AML-193 (cell line): ENCODE measurements at places on chromosomes 1 and 21.

GRCh38 chr21:35563885-35564451, 496.4 kb downstream of the SETD4 start:
- DNase-seq = no peak

GRCh38 chr1:42943166-42943565, 15.5 kb downstream of the SLC2A1 start:
- DNase-seq = no peak

DNA sequence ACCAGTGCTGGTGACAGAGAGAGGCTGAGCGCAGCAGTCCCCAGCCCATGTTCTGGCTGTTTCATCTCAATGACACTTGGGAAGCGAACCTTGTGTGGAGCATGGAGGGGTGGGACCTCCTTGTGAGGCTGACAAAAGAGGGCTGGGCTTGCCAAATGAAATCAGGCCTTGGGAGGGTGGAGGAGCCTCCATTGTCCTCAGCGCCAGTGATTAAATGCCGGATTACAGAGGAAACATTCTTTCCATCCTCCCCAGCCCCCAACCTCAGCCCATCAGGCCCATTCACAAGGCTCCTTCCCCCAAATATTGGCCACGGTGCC, 63.3 kb upstream of the PAXBP1 start:
- DNase-seq = no peak

GRCh38 chr1:203368624-203369451, 17.9 kb upstream of the FMOD start:
- DNase-seq = peak; percentile 70

DNA sequence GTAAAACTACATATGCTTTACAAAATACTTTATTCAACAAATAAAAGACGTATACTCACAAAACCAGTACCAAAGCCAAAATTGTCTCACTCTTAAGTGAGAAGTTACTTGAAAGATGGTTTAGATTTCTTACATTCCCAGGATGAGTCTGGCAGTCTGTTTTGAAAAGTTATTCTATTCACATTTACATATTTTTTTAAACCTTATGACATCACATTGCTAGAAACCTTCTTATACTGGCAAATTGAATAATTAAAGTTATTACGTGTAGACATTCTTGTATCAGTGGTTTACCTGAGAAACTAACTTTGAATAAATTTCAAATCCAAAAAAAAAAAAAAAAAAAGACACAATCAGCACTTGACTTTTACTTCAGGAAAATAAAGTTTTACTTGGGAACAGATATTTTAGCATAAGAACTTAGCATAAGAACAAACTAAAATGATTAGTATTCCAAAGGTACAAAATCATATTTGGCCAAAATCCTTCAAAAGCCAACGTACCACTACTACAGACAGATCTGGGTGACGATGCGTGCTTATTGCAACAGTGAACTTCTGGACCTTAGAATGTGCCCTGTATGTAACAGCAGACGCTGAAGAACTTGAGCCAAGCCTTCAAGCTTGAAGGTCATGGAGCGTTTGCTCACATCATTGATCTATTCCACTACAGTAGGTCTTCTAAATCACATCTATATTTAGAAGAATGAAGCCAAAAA, 2.5 kb downstream of the CDC42BPA start:
- no peak for DNase-seq

DNA sequence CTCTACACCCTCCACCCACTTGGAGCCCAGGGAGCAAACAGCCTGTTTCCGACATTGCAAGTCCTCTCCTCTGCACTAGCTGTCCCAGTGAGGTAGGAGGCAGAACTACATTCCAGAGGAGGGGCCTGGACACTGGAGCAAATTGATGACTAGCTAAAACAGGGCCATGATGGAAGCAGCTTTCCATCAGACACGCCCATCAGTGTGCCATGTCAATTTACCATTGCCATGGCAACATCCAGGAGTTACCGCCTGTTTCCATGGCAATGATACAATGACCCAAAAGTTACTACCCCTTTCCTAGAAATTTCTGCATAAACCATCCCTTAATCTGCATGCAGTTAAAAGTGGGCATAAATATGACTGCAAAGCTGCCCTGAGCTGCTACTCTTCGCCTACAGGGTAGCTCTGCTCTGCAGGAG, 647.1 kb downstream of the PTPRU start:
- no peak for DNase-seq
